ENCODE measurements at places on chromosomes 13 and 19.

DNA sequence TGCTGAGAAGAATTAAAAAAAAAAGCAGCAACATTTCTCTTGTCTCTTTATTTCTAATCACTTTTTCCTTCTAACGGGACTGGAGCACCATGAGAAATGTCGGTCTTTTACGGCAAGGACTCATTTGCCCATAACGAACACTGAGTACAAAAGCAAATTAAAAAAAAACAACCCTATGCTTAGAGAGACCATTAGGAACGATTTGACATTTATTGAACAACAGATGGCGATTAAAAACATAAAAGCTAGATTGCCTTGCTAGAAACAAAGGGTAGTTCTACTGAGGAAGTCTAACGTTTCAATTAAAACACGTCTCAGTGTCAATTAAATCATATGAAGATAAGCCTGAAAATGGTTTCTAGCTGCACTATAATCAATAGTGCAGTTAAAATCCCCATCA lies 51.1 kb downstream of the OLFM4 start:
- no peak for DNase-seq

- no peak for DNase-seq
These were observed 10.9 kb downstream of the TMIGD2 start for GRCh38 chr19:4291184-4291732.

DNA sequence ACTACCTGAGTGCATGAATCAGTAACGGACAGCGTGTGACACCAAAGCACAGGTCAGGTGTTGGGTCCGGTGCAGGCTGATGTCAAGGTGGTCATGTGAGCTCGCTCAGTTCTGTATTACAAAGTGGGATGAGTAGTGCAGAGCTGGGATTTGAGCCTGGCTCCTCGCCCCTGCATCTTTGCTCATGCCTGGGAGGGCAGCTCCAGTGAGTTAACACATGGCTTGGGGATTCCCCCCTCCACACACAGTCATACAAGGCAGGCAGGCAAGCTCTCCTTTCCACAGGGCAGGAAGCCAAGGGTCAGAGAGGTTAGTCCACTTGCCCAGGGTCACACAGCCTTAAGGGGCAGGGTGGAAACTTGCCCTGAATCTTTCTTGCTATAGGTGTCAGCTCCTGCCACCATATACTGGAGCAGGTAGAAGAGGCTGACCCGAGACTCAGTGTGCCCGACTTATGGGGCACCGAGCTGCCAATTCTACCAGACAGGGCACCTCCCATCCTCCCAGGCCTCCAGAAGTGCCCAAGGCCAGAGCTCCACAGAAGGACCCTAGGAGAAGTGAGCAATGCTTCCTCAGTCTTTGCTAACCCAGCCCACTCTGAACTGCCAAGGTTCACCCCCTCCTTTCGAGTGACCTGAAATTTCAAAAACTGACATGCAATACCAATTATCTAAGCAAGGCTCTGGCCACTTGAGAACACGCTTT lies 35.4 kb downstream of the ZNF787 start:
- DNase-seq, result peak; percentile 23

DNA sequence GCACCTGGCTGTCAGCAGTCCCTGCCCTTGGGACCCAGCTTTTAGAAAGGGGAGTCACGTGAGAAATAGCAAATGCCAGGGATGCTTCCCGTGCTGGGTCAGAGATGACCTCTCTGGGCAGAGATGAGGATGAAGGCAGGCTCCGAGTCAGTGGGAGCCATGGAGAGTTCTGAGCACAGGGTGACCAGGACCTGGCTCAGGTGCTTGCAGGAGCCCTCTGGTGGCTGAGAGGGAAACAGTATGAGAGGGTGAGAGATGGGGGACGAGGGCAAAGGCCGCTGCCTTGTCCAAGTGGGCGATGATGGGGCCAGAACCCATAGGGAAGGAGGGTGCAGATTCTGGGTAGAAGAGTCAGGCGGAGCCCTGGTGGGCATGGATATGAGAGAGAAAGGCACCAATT lies 15.8 kb downstream of the TMED1 start:
- DNase-seq, result no peak

- DNase-seq, result no peak
These were observed 258.6 kb downstream of the ATP8A2 start for GRCh38 chr13:25630329-25630900.

DNA sequence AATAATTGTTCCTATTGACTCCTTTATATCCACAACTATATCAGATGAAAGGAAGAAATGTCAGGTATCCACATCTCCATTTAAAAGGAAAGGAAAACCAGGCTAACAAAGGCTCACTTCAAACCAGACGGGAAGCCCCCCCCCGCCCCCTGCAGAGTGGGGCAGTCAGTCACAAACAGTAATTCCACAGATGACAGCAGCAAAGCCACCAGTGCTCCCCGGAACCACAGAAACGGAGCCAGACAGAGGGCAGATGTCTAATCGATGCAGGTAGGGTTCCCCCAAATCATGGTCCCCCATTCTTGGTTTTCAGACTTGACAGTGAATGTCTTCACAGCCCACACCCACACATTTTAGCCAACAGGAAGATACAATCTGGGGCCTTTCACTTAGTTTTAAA lies 100.8 kb downstream of the STK24 start:
- DNase-seq, result no peak
